ENCODE measurements at places on chromosomes 11 and 22. TPM values are rescaled to one million over a fixed set of nuclear protein-coding genes. Genes with fewer than 3 reads are reported as not detected.
A peak's percentile ranks its signal among the peaks of the same experiment; 100 is the strongest.

LINC01488 gene
- total RNA-seq: not detected

DNA sequence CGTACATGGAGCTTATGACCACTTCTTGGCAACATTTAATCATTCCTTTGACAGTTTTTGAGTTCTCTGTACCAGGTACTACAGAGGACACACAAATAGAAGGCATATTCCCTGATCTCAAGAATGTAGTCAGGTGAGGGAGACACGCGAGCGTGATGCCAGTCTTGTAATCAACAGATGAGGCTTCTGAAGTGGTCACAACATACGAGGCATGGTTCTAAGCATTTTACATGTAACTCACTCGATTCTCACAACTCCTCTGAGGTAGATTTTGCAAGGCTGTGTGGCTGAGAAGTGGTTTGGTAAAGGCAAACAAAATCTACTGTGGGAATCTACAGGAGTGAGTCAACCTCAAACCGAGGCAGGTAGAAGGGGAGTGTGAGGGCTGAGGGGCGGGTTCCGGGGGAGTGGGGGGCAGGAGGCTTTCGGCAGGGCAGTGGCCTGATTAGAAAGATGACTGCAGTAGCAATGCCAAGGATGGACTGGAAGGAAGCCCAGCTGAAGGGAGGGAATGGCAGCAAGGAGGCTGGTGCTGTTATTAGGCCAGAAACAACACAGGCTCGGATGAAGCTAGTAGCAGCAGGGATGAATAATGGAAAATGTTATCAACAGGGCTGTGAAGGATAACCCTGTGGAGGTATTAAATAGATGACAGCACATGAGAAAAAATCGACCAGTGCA lies 63.8 kb downstream of the ST14 start:
- H3K27me3 ChIP-seq: no peaks in the 10 kb centered on the region
- H3K27ac ChIP-seq: no peak overlapping the region
- H3K4me1 ChIP-seq: no peaks in the 10 kb centered on the region

DNA sequence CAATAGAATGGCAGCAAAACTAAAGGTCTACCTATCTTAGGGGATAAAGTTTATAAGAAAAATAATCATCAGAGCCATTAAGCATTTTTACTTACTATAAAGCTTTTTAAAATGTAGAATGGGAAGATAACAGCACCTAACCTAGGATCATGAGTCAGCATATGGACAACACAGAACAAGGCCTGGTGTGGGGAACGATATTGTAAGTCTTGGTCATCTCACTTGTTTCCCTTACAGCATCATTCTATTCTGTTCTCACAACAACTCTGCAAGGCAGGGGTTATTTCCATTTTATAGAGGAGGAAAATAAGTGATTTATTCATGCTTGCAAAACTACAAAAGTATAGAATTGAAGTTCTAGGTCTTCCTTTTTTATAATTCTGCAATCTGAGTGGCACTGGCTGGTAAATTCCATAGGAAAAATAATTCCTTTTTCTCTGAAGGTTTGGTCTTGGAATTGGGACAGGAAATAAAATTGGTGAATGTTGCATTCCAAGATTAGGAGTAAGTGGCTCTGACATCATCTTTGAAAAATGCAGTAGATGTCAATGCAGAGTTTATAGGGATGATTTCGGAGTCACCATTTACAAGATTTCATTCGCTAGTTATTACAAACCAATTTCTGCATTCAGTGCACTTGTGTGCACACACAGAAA lies 423.0 kb downstream of the DYNC2H1 start:
- no peaks in the 10 kb centered on the region for H3K36me3 ChIP-seq
- no peak overlapping the region for H3K4me3 ChIP-seq
- no peaks in the 10 kb centered on the region for H3K27me3 ChIP-seq
- no peak for DNase-seq
- H3K4me1 ChIP-seq: no peaks in the 10 kb centered on the region
- H3K27ac ChIP-seq: no peak overlapping the region

DNA sequence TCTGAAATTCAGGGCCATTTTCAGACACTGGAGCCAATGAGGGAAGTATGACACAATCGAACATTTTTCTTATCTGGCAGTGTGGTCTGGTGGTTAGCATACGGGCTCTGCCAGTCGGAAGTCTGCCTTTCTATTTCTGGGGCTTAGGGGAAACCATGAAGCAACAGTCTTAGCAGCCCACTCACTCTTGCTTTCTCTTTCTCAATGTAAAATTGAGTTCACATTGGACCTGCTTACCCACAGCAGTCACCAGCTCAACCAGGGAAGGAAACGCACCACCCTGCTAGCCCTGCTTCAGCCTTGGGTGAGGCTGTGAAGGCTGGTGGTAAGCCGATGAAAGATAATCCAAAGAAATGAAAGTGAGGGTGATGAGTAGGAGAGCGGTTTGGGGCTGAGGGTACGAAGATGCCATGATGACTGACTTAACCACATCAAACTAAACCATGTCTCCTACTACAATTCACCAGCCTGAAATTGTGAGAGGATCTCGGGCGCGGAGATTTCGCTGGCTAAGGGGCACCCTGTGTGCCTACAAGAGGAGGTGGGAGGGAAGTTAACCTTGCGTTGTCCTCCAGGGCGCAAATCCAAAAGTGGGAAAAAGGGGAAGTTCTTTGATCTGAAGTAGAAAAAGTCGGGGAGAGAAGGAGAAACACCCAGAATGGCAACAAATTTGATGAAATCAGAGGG lies 2.0 kb upstream of the LMO2 start:
- no peaks in the 10 kb centered on the region for H3K4me1 ChIP-seq
- peak overlapping the region; percentile 44 for H3K27ac ChIP-seq
- H3K36me3 ChIP-seq: no peaks in the 10 kb centered on the region
- DNase-seq: no peak
- H3K27me3 ChIP-seq: no peaks in the 10 kb centered on the region
- no peak overlapping the region for H3K4me3 ChIP-seq

KCNQ1OT1 gene
- total RNA-seq: 1.5 TPM

OR5AN1 gene
- not detected for total RNA-seq

DNA sequence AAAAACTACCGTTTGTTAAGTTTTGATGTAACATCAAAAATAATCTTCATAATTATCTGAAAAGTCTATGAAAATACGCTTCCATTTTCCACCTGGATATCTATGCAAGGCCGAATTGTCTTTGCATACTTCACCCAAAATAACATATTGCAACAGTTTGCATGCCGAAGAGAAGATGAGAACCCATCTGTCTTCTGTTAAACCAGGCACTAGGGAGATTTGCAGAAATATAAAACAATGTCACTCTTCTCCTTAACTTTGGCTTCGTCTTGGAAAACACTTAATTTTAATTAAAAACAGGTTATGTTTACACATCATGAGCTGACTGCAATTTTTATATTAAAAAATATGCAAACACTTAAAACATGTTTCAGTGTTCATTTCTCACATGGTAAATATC lies 1325.8 kb downstream of the TBC1D22A start:
- H3K27me3 ChIP-seq: no peaks in the 10 kb centered on the region
- no peak for DNase-seq
- no peak overlapping the region for H3K27ac ChIP-seq
- no peaks in the 10 kb centered on the region for H3K4me1 ChIP-seq

DNA sequence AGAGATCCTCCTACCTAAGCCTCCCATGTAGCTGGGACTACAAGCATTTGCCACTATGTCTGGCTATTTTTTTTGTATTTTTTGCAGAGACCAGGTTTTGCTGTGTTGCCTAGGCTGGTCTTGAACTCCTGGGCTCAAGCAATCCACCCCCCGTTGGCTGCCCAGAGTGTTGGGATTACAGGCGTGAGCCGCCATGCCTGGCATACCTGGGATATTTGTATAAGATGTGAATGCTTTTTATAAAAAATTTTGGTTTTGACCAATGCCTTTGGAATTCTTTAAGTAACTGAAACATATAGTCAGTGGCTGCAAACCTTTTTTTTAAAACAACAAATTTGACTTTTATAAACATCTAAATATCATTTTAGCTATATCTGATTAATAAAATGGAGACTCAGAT lies 42.4 kb downstream of the ADAMTS8 start:
- no peak overlapping the region for H3K27ac ChIP-seq
- H3K36me3 ChIP-seq: no peaks in the 10 kb centered on the region
- peaks cover 5% of the 10 kb centered on the region for H3K4me1 ChIP-seq
- no peak overlapping the region for H3K4me3 ChIP-seq
- H3K27me3 ChIP-seq: no peaks in the 10 kb centered on the region

Data from colonic mucosa (tissue), 4 donors.